ENCODE measurements at places on chromosomes 5 and 9.

GRCh38 chr9:95134457-95134881 is 183.0 kb downstream of the FANCC start:
- no peak for DNase-seq

DNA sequence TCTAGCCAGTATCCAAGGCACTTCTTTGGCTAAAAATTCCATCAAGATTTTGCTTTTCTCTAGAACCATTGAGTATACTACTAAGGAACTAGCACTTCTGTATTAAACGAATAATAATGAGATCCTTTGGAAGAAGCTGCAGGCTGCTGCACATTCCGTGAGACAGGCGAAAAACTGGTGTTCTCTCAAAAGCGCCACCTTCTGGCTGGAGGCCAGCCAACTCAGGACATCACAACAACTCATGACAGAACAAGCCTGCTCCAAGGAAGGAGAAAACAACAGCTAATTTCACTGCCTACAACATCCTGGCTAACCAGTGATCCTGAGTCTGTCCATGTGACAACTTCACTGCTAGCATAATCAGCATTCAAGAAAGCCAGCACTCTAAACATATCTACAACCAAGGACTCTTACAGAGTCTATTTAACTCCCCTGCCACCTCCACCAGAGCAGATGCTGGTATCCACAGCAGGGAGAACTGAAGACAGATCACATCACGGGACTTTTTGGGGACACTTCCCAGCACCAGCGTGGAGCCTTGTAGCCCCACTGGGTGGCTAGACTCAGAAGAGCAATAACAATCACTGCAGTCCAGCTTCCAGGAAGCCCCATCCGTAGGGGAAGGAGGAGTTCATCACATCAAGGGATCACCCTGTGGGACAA is 150.5 kb downstream of the YTHDC2 start:
- no peak for DNase-seq

GRCh38 chr5:174849426-174849825 is 125.0 kb downstream of the MSX2 start:
- no peak for DNase-seq

- peak; percentile 40 for DNase-seq
Measured at GRCh38 chr5:82351754-82352145, 73.6 kb upstream of the RPS23 start.

DNA sequence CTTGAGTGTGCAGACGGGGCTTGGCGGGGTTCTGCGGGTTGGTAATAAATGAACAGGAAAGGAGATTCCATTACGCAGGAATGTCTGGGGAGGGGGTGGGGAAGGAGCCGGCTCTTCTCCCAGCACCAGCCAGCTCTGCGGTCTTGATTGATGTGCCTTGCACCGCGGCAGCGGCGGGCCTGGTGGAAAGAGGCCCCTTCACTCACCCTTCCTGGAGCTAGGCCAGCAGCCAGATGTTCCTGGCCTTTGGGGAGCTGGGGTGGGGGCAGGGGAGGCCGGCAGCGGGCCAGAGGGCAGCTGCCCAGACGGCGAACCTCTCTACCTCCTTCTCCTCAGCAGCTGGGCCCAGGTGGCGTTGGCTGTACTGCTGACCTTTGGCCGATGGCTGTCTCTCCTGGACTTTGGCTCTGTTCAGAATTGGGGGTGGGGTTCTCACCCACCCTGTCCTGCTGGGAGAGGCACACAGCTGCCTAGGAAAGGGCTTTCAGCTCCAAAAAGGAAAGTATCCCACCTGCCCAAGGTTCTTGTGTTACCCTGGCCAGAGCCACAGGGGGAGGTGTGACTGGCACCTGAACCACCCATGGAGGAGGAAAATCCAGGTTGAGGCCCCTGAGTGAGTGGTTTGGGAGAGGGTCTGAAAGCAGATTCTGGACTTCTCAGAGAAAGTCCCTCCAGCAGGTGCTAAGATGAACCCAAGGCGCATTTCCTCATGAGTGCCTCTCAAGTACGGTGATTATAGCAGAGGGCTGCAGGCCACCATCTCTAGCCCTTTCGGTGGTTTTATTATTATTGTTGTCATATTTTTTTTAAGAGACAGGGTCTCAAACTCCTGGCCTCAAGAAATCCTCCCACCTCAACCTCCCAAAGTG is 58.0 kb upstream of the SYNPO start:
- no peak for DNase-seq

GRCh38 chr9:8686516-8686915 is 886.9 kb upstream of the DMAC1 start:
- DNase-seq: no peak

All from KG1 (cell line).